ENCODE measurements at places on chromosomes 16 and 17. TPM values are rescaled to one million over a fixed set of nuclear protein-coding genes. Genes with fewer than 3 reads are reported as not detected.

GRCh38 chr17:17341452-17341851 lies 38.3 kb downstream of the NT5M start:
- DNase-seq = no peak

DNA sequence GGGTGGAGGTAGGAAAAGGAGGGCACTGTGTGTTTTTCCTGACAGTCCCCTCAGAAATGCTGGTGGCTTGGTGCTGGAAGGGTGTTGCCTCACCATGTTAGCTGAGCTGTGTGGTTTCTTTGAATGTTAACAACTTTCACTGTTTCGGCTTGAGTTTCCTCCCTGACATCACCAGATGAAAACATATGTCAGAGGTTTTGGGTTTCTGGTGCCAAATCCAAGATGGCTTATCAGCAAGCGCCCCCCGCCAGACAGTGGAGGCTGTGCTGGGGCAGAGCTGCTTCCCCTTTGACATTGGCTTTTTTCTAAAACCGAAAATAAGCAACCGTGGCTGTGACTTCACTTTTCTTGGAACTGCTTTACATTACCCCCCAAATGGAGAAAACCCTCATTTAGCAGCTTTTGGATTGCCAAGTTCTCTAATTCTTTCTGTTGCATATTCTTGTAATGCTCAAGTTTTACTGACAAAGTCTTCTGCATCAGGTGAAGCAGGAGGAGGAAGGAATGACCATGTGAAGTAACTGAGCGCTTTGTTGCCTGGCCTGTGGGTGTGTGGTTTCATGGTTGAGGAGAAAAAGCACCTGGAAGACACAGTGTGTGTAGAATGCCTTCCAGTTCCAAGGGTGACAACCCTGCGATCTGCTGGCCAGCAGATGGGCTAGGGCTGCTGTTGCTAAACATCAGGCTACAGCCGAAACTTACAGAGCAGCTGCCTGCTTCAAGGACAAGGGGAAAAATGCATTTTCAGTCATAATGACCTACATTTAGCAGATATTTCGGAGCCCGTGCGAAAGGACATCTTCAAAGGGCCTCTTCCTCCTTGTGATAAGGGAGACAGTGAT lies 9.7 kb downstream of the RMI2 start:
- peak; percentile 79 for DNase-seq

GRCh38 chr17:60167065-60167741 lies 17.4 kb downstream of the CA4 start:
- no peak for DNase-seq

DNA sequence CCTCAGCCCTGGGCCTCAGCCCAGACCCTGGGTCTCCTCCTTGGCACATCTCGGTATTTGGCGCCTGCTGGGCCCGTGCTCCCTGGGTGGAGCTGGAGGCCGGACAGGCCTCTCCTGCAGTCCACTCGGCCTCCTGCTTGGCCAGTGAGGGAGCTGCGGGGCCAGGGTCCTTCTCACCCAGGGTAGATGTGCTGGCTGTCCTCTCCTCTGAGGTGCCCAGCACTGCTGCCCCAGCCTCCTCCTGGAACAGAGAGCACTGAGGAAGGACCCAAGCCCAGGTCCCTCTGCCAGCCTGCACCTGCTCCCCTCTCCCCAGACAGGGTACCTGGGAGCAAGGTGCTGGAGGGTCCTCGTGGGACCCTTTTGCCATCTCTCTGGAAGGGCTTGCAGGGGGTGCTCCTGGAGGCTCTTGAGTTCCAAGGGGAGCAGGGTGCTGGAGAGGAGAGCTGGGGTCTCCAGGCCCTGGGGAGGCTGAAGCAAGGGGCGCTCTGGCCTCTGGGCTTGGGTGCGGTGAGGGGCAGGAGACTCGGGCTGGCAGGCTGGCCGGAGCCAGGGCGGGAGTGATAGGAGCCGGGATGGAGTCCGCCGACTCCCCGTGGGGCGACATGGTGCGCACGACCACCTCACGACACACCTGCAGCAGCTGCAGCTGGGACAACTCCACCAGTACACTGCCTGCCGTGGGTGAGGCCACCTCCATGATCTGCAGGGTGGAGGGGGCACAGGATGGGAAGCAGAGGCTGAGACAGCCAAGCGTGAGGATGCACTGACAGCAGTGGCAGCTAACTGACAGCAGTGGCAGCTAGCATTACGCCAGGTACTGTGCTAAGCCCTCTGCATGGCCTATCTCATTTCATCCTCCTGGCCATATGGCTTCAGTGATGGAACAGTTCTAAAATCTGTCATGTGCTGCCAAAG lies 17.8 kb downstream of the TSPOAP1 start:
- no peak for DNase-seq

- DNase-seq = no peak
Observed at GRCh38 chr16:85124636-85125346, 12.5 kb upstream of the CIBAR2 start.

Gene ODAD4
- 0.85 TPM for total RNA-seq

Gene SNRNP25
- total RNA-seq = 77.5 TPM
